Lung (tissue), 17 donors: ENCODE measurements at places on chromosomes 3 and 15. TPM values are rescaled to one million over a fixed set of nuclear protein-coding genes. Genes with fewer than 3 reads are reported as not detected.

- no peak overlapping the region for H3K4me3 ChIP-seq
- no peaks in the 10 kb centered on the region for H3K27me3 ChIP-seq
- no peaks in the 10 kb centered on the region for H3K36me3 ChIP-seq
- H3K4me1 ChIP-seq = no peaks in the 10 kb centered on the region
These were observed 25.1 kb upstream of the CSTA start for GRCh38 chr3:122299872-122300460.

DNA sequence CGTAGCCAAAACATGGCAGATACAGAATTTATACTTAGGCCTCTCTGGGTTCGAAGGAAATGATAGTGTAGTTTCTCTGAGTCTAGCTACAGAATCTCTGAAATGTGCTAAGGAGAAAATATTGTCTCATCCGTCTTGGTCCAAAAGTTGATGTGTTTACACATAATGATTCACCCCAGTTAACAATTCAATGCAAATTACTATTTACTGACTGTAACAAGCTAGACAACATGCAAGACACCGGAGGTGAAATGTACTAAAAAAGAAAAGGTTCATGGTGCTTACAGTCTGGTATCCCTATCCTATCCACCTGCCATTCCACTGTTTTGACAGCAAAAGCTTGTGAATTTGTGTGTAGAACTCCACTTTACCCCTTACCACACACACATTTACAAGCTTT lies 146.8 kb downstream of the SUCLG2 start:
- no peaks in the 10 kb centered on the region for H3K27me3 ChIP-seq
- H3K27ac ChIP-seq = no peak overlapping the region
- H3K36me3 ChIP-seq = peaks cover 7% of the 10 kb centered on the region
- H3K4me3 ChIP-seq = no peak overlapping the region
- DNase-seq = no peak

The CCDC80 gene
- 38.7 TPM for total RNA-seq

- DNase-seq = peak; percentile 45
- peaks cover 8% of the 10 kb centered on the region for H3K4me1 ChIP-seq
- no peaks in the 10 kb centered on the region for H3K36me3 ChIP-seq
- peaks cover 3% of the 10 kb centered on the region for H3K27me3 ChIP-seq
- H3K4me3 ChIP-seq = no peak within 1 kb of the TSS
These were observed at the start of gene KY for GRCh38 chr3:134650431-134651346. Gene KY (minus strand): TSS chr3:134651022. CDS start chr3:134650960, 62 bp downstream.

The KIF7 gene
- total RNA-seq = 6.5 TPM
